Body of pancreas (tissue), 4 donors: ENCODE measurements at places on chromosomes 1 and 21.

DNA sequence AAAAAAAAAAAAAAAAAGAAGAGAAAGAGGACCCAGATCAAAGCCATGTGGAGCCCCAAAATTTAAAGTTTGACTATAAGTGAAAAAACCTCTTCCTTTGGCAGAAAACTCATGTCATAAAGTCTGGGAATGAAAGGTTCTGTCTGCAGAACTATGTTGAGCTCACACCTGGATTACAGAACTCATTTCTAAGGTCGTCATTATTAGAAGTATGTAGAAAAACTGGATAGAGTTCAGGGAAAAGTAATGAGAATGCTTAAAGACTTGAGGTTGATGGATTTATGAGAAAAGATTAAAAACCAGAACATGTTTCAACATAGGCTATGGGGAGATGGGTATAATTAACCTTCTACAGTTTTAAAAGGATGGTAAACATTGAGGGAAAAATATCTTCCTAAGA is 90.7 kb upstream of the COL11A1 start:
- DNase-seq: no peak

DNA sequence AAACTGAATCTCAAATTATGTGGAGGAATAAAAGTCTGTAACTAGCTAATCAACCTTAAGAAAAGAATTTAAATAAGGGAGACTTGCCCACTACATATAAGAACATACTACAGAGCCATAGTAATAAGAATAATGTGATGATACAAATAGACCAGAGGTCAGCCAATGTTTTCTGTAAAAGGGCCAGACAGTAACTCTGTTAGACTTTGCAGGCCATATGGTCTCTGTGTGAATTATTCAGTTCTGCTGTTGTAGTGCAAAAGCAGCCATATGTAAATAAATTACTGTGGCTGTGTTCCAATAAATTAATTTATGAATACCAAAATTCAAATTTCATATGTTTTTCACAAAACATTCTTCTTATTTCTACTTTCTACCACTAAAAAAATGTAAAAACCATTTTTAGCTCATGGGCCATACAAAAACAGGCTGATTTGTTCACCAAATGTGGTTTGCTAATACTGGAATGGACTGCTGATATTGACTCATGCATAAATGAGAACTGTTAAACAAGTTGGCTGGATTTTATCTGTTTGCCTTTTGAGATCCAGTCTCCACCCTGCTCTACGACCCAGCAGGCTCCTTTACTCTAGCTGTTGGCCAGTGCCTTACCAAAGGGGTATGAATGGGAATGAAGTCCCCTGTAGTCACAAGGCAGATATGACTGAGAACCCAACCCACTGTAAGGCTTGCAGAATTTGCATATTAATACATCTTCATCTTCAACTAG is 98.2 kb upstream of the ZNHIT6 start:
- no peak for DNase-seq

DNA sequence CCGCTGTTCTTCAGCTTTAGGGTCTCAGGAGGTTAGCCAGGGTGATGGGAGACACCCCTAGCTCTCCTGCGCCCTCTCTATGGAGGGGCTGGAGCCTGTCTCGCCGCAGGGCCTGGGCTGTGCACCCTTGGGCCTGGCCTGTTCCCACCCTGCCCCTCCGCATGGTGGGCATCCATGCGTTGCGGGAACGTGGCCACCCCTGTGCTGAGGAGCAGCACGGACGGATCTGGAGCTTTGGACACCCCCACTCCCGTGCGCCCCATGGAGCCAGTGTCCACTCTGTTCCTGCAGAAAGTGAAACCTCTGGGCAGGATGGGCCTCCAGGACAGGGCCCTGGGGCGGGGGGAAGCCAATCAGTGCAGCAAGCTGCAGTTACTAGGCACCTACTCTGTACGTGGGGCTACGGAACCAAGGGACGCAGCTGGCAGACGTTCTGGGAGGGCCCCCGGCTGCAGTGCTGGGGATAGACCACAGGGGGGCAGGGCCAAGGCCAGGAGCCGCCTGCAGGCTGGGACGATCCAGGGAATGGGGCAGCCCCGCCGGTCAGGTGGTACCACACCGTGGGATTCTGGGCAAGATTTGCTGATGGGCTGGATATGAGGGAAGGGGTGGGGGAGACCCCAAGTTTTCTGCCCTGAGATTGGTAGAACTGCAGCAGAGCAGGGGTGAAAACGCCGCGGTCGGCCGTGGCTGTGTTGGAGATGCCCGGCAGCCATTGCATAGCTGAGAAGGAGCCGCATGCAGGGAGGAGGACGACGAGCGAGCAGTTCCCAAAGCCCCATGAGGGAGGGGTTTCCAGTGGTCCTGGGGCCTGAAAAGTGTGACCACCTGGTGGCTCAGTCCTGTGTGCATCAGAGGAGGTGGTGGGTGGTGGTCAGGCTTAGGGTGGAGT is 43.3 kb downstream of the TP73 start:
- DNase-seq: peak; percentile 68

GRCh38 chr21:39885119-39885848 is 18.0 kb downstream of the PCP4 start:
- DNase-seq: peak; percentile 38

DNA sequence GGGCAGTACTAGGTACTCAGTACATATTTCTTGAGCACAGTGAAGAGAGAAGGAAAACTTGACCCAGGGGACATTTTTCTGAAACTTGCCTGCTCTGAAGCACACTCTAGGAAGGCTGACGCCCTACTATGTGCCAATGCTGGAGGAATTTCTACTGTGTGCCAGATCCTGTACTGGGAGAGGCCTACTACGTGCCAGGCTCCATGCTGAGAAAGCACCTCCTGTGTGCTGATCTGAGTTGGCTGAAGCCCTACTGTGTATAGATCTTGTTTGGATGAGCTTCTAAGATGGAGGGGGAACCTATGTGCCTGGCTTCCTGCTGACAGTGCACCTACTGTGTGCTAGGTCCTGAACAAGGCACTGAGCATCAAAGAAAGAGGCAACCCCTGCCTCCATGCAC is 86.2 kb downstream of the GRIK3 start:
- DNase-seq: no peak

- no peak for DNase-seq
Observed at GRCh38 chr1:110212169-110213142, 2.3 kb downstream of the KCNC4 start.

DNA sequence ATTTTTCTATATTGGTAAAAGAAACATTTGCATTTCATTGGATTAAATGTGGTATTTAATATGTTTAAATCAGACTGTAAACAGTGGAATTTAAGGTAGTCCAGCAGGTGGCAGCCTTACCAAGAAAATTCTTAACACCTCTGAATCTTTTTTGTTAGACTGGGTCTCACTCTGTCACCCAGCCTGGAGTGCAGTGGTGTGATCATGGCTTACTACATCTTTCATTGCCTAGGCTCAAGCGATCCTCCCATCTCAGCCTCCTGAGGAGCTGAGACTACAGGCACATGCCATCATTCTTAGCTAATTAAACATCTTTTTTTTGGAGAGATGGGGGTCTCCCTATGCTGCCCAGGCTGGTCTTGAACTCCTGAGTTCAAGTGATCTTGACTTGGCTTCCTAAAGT is 98.8 kb downstream of the RABGAP1L start:
- DNase-seq: peak; percentile 43
